ENCODE measurements at places on chromosomes 3 and 15.

- DNase-seq: no peak
These were observed 11.0 kb downstream of the FYCO1 start for GRCh38 chr3:45984331-45985312.

DNA sequence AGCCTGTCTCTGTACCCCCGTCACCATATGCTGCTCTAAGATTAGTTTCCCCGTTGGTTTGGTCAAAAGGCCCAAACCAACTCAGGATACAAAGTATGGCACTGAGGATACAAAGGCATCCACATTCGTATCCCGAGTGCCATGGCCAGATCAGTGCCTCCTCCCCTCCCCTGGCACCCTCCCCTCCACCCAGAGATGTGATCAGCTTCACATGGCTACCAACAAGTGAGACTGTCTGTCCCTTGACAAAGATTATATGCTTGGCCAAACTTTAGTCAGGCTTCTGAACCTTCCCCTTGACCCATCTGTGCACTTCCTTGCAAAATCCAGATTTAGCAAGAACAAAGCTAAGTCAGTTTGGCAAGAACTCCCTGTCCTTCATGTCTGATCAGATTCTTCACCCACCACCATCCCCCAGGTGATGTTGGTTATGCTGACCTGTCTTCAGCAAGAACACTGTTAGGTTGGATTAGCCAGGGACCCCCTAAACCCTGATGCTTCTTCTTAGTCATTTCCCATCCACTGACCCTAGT lies 61.7 kb downstream of the KLF15 start:
- DNase-seq: no peak

DNA sequence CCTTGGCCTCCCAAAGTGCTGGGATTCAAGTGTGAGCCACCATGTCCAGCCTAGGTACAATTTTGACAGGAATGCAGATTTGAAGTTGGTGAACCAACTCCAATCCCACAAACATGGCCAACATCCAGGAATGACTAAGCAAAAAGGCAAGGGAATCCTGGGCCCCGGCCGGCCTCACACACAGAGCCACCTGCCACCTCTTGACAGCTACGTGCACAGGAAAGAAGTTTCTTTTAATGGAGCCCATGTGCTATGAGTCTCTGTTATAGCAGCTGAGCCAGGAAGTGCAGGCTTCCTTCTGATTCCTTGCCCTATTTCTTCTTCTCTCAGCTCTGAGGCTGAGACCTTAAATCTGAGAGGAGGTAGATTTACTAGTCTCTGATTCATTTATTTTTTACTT lies 8.8 kb downstream of the TMEM40 start:
- DNase-seq: no peak

DNA sequence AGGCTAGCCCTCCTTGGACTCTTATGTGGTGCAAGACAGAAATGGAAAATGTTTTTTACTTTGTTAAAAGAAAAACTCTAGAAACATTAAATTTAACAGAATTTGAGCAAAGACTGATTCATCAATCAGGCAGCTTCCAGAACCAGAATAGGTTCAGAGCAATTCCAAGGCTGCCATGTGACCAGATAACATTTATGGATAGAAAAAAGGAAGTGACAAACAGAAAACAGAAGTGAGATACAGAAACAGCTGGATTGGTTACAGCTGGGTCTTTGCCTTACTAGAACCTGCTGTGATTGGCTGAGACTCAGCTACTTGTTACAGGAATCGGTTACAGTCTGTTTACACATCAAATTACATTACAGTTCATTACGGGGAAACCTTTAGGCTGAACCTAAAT lies 22.5 kb upstream of the OTOL1 start:
- DNase-seq: no peak

DNA sequence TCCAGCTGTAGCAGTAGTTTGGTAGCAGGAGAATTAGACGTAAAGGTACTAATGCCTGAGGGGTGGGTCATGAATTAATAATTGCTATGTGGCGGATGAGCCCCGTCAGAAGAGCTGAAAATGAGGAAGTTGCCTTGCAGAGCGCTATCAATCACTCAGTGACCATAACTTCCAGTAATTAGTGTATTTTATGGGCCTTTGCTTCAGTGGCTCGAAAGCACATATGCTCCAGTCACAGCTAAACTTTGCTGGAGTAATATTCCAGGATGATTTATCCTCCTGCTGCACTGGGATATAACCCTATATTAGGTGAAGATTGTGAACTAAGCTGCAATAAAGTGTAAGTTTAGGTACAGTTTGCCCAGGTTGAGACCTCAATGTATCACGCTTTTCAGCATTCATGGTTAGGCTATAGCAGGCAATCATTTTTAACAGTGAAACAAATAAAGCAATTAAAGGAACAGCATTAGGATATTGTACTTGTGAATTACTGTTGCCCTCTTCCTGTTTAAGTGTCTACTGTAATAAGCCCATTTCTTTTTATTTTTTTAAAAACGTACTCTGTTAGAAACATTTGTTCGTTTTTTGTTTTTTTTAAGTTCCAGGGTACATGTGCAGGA lies 104.6 kb upstream of the SKOR1 start:
- no peak for DNase-seq

DNA sequence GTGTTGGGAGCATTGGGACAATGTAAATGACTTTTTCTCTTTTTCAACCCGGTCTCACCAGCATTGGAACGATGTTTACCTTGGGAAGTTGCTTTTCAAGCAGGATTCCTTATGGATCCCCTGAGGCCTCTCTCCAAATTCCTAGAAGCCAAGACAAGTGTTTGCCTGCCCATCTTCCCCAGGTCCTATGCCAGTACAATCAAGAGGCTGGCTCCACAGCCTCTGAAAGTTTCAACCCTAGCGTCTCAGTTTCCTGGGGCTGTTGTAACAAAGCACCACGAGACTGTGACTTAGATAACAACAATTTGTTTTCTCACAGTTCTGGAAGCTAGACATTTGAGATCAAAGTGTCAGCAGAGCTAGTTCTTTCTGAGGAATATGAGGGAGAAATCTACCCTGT lies 347.2 kb upstream of the UMPS start:
- DNase-seq: no peak

GRCh38 chr3:149151843-149152242 lies 22.4 kb downstream of the HPS3 start:
- DNase-seq: no peak

GRCh38 chr3:71176366-71176765 lies 407.2 kb downstream of the FOXP1 start:
- DNase-seq: no peak

GRCh38 chr3:129195731-129196256 lies 12.1 kb upstream of the CNBP start:
- no peak for DNase-seq

DNA sequence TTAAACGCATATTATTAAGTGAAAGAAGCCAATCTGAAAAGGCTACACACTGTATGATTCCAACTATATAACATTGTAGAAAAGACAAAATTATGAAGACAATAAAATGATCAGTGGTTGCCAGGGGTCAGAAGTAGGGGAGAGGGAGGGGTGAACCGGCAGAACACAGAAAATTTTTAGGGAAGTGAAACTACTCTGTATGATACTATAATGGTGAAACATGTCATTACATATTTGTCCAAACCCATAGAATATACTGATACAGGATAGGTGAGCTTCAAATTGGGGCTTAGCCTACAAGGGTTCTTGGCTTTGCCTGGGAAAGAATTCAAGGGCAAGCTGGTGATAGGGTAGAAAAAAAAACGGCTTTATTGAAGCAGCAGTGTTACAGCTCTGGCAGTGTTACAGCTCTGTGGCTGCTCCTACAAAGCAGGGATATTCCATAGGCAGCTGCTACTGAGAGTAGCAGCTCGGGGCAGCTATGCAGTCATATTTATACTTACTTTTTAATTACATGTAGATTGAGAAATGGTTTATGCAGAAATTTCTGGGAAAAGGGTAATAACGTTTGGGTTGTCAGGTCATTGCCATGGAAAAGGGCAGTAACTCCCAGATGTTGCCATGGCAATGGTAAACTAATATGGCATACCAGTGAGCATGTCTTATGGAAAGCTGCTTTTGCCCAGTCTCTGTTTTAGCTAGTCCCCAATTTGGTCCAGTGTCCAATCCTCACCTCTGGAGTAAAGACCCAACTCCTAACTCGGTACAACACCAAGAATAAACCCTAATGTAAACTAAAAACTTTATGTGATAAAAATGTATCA lies 125.1 kb upstream of the SLC25A36 start:
- no peak for DNase-seq

DNA sequence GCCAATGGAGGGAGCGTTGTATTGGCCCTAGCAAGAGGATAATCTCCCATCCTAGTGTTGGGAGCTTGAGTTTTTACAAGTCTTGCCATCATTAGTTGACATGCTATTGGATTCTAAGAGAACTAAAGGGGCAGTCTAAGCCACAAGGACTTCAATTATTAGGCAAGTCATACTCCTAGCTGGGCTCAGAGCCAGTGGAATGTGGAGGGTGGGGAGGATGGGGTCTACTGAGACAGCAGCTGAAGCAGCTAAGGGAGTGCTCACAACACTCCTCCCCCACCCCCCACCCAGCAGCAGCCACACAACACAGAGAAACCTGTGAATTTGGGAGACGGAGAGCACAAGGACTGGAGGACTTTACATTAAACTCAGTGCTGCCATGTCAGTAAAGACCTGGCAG lies 27.9 kb downstream of the FRG2C start:
- DNase-seq: no peak

DNA sequence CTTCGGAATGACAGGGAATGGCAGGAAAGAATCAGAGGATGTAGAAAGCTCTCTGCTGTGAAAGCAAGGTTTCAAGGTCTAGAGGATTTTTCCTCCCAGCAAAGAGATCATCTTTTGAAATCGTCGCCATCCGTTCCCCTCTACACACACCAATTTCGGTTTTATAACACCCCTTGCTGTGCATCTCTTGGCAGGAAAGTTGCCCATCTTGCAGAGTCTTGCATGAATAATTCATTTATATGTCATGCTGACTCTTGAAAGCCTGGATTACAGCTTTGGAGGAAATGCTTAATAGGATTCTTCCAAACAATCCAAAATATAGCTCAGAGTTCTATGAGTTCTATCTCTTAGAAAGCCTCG lies 262.7 kb downstream of the CHL1 start:
- no peak for DNase-seq

- DNase-seq: no peak
These were observed 66.4 kb downstream of the SEMA5B start for GRCh38 chr3:122961146-122961545.

DNA sequence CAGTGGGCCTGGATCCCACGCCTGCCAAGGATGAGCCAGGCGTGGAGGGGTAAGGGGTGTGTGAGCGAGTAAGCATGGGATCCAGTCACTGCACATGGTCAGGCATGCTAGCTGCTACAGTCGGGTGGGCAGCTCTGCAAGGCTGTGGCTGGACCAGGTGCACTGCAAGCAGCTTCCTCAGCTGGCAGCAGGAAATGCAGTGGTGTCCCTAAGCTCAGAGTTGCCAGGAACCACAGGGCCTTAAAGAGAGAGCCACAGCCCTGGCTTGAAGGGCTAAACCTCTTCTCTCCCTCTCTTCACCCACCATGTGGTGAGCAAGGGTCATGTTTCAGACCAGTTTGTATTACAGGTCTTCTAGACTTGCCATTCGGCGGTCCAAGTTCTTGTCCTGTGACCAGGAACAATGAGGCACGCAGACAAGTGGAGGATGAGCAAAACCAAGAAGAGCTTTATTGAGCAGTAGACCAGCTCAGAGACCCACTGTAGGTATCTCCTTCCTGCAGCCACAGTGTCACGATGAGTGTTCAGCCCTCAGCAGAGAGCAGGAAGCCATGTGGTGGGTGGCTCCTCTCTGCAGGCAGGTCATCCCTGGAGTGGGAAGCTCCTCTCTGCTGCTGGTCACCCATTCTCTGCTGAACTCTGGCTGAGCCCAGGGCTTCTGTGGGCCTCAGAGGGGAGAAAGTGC lies 511.9 kb downstream of the PYDC2 start:
- DNase-seq: no peak

DNA sequence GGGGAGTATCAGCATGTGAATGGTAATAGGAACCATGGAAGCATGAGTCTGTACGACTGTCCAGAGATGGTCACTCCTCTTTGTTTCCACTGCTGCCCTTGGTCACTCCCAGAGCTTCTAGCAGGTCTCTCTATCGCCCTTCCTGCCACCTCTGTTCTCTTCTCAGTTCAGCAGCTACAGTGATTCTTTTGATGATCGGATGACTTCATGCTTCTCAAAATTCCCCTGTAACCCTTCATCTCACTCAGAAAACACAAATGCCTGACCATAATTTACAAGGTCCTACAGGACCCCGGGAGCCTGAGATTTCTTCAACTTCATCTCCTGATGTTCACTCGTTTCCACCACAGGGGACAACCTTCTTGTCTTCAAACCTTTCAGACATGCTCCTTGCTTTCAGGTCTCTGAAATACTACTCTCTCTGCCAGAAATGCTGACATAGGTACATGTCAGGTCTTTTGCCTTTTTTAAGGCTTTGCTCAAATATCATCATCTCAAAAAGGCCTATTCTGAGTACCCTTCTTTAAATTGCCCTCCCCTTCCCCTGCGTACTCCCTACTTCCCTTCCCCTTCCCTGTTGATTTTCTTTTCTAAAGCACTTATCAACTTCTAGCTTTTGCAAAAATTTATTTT lies 42.1 kb upstream of the BHLHE40 start:
- no peak for DNase-seq

DNA sequence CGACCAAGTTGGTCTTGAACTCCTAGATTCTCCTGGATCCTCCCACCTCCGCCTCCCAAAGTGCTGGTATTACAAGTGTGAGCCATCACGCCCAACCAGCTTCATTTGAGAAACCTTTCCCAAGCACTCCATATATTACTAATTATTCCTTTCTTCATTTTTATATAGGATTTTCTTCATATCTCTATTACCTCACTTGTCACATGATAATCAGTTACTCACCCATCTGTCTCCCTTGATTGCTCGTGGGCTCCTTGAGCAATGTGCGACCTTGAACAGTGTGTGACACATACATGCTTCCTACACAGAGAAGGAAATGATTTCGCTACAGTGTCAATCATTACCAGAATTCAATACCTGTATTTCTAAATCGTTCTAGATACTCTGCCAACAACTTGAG lies 110.7 kb upstream of the C2CD4B start:
- DNase-seq: no peak

GRCh38 chr3:66493458-66494099 lies 7.2 kb downstream of the LRIG1 start:
- no peak for DNase-seq
